Psoas muscle (tissue), 8 donors: ENCODE measurements at places on chromosomes 16 and 17. TPM values are rescaled to one million over a fixed set of nuclear protein-coding genes. Genes with fewer than 3 reads are reported as not detected.
A peak's percentile ranks its signal among the peaks of the same experiment; 100 is the strongest.

Gene ANKRD40CL
- not detected for total RNA-seq

Gene TOP2A
- total RNA-seq = 0.46 TPM

Gene NACA2
- not detected for total RNA-seq

Gene SLC5A11
- not detected for total RNA-seq

DNA sequence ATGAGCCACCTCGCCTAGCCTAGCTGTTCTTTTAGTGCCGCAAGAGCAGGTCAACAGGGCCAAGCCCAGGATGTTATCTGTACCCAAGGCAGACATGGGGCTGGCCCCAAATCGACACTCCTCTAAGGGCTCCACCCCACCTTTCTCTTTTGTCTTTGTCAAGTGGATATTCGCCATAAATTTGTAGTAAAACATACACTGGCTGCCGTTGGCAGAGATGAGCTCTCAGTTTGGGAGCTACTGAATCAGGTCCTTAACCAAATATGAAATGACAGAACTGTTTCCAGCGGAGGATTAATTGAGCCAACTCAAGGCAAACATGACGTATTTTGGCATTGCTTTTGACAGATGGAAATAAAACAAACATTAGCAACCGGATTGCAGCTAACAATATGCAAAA is 556.9 kb upstream of the CDH5 start:
- no peak overlapping the region for H3K27ac ChIP-seq
- no peaks in the 10 kb centered on the region for H3K4me1 ChIP-seq
- no peak for DNase-seq
- no peak overlapping the region for H3K4me3 ChIP-seq

DNA sequence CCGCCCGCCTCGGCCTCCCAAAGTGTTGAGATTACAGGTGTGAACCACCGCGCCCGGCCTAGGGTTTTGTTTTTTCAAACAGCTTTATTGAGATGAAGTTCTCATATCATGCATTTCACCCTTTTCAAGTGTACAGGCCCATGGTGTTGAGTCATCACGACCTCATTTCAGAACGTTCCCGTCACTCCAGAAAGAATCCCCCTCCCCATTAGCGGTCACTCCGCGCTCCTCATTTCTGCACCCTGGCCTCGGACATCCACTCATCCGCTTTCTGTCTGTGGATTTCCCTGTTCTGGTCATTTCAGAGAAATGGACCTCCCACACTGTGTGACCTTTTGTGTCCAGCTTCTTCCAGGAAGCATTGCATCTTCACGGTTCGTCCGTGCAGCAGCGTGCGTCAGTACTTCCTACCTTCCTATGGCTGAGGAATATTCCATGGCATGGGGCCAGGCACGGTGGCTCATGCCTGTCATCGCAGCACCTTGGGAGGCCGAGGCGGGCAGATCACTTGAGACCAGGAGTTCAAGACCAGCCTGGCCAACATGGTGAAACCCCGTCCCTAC is 135.2 kb upstream of the GSE1 start:
- H3K4me3 ChIP-seq = no peak overlapping the region
- no peak overlapping the region for H3K27ac ChIP-seq
- no peak for DNase-seq
- no peaks in the 10 kb centered on the region for H3K27me3 ChIP-seq

DNA sequence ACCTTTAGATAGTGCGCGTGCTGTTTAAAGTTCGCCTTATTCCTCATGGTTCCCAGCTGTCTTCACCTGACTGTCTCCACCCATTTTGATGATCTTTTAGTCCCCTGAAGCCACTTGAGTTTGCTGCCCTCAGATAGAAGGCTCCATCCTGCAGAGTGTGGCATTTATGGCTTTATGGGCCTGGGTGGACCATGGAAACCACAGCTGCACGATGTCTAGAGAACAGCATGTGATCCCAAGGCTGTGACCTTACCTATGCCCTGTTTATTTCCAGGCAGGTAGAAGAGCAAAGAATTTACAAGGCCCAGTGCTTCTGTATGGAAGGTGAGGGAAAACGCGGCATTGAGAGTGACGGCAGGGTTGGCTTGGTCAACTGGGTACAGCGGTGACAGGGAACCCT is 356.9 kb downstream of the SLC39A11 start:
- H3K36me3 ChIP-seq = no peaks in the 10 kb centered on the region
- no peak overlapping the region for H3K27ac ChIP-seq
- no peaks in the 10 kb centered on the region for H3K4me1 ChIP-seq

DNA sequence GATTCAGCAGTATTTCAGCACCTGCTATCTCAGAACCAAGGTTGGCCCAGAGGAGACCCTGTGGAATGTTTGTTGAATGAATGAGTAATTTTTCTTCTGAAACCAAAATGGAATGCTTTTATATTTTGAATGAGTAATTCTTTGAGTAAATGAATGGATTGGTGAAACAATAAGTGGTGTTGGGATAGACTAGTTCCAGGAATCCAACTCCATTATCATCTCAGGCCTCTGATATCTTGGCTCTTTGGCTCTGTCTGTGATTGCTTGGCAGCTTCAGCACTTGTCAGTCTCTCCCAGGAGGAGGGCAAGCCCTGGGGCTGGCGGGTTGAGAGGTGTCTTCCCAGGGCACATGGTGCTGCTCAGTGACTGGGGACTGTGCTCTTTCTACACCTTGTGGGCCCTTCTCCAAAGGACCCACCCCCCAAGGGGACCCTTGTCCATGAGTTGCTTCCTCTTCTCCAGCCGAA is 284.4 kb upstream of the FOXF1 start:
- no peaks in the 10 kb centered on the region for H3K36me3 ChIP-seq
- no peak overlapping the region for H3K4me3 ChIP-seq
- no peaks in the 10 kb centered on the region for H3K4me1 ChIP-seq
- no peak for DNase-seq
- H3K27ac ChIP-seq = no peak overlapping the region

DNA sequence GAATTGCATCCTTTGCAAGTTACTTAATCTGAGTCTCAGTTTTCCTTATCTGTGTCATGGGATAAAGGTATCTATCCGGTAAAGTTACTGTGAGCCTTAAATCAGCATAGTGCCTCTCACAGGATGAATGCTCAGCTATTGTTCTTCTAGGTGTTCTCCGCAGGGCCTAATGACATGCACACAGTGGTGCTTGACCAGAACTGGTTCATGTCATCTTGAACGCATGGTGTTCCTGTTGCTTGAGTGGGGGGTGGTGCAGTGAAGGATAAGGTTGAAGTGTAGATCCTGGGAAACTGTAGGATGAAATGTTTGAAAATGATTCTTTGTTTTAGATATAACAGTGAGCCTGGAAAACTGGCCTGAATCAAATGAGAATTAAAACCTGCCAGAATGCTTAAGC is 4.0 kb downstream of the KRT40 start:
- peaks cover 6% of the 10 kb centered on the region for H3K4me1 ChIP-seq
- DNase-seq = no peak
- H3K4me3 ChIP-seq = no peak overlapping the region
- peak overlapping the region; percentile 56 for H3K27ac ChIP-seq
- H3K27me3 ChIP-seq = no peaks in the 10 kb centered on the region

DNA sequence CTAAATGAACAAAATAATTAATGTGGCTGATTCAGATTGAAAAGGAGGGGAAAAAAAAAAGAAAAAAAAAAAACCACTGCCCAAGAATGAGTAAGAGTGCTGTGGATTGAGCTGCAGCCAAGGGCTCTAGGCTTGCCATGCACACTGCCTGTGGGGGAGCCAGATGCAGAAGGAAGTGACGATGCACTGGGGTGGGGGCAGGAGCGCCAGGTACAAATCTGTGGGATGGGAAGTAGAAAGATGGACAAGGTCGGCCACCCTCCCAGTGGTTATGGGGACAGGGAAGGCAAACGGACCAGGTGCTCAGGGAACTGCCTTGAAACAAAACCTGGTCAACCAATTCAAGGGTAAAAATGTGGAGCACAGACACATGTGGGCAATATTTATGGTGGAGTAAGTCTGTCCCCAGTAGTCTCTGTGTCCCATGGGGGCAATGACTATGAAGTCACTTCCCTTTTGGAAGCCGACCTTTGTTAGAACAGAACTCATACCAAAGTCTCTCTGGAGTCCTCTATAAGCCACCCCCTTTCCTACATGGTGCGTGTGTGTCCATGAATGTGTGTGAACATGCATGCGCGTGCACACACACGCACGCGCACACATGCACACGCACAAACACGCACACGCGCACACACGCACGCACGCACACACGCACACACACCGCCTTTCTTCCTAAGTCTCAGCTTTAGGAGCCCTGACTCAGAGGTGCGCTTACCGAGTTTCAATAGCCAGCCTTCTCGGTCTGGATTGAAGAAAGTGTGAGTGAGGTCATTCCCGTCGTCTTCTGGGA is 84.3 kb downstream of the CYTH1 start:
- no peaks in the 10 kb centered on the region for H3K27me3 ChIP-seq
- no peak for DNase-seq
- H3K27ac ChIP-seq = no peak overlapping the region
- peaks cover 99% of the 10 kb centered on the region for H3K36me3 ChIP-seq
- no peaks in the 10 kb centered on the region for H3K4me1 ChIP-seq

GRCh38 chr16:81703177-81704155 is 75.6 kb upstream of the PLCG2 start:
- no peak for DNase-seq
- H3K27me3 ChIP-seq = peaks cover 2% of the 10 kb centered on the region
- peaks cover 20% of the 10 kb centered on the region for H3K36me3 ChIP-seq
- H3K4me1 ChIP-seq = no peaks in the 10 kb centered on the region
- H3K4me3 ChIP-seq = no peak overlapping the region

- H3K27ac ChIP-seq = no peak overlapping the region
- no peaks in the 10 kb centered on the region for H3K4me1 ChIP-seq
- peak; percentile 63 for DNase-seq
Measured at GRCh38 chr17:81365148-81365600, 30.1 kb upstream of the BAHCC1 start.

GRCh38 chr17:73189417-73190099 is 3.3 kb upstream of the COG1 start:
- no peaks in the 10 kb centered on the region for H3K36me3 ChIP-seq
- no peak overlapping the region for H3K4me3 ChIP-seq
- H3K4me1 ChIP-seq = peaks cover 10% of the 10 kb centered on the region
- no peak for DNase-seq
- no peaks in the 10 kb centered on the region for H3K27me3 ChIP-seq
- H3K27ac ChIP-seq = no peak overlapping the region

DNA sequence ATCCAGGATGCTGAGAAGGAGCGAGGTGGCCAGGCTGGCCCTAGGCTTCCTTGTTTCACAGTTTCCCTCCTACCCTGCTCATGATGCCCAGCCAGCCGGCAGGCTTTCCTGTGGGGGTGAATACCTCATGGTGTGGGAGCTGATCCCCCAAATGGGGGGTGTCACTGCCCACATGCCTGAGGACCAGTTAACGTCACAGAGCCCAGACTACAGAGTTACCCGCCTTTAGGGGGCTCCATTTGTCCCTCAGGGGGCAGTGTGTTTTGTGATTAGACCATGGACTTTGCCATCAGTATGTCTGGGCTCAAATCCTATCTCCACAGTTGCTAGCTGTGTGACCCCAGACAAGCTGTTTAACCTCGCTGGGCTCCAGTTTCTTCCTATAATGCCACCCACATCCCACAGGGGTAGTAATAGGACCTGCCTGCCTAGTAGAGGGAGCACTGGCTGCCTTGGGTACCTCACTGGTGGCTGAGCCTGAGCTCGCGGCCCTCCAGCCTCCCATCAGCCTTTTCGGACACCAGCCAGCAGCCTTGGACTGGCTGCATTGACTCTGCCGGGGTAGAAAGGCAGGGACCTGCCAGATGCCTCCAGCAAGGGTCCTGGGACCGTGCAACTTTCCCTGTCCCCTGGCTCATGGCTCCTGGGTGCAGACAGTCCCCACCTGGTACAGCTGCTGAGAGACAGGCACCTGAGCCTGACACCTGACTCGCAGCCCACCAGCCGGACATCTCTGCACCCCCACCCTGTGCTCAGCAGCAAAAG is 87.5 kb upstream of the GSE1 start:
- H3K4me3 ChIP-seq = no peak overlapping the region
- H3K27ac ChIP-seq = no peak overlapping the region
- no peaks in the 10 kb centered on the region for H3K4me1 ChIP-seq
- H3K27me3 ChIP-seq = no peaks in the 10 kb centered on the region
- DNase-seq = no peak

DNA sequence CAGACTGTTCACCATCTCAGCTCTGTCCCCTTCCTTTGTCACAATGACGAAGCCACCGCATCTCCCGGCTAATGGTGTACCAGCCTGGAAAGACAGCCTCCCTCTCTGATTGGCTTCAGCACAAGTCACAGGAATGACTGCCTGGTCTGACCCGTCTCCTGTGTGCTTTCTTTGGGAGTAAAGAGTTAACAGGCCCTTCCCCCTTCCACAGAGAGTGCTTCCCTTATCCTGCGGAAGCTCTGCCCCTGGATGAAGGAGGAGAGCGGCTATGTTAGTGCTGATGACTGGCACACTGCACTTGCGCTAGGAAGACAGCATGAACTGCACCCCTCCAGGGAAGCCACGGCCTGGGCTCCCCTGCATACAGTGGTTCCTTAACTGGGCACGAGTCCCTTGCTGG is 11.3 kb downstream of the USB1 start:
- peaks cover 2% of the 10 kb centered on the region for H3K36me3 ChIP-seq
- no peaks in the 10 kb centered on the region for H3K4me1 ChIP-seq
- DNase-seq = peak; percentile 21
- H3K27me3 ChIP-seq = no peaks in the 10 kb centered on the region

DNA sequence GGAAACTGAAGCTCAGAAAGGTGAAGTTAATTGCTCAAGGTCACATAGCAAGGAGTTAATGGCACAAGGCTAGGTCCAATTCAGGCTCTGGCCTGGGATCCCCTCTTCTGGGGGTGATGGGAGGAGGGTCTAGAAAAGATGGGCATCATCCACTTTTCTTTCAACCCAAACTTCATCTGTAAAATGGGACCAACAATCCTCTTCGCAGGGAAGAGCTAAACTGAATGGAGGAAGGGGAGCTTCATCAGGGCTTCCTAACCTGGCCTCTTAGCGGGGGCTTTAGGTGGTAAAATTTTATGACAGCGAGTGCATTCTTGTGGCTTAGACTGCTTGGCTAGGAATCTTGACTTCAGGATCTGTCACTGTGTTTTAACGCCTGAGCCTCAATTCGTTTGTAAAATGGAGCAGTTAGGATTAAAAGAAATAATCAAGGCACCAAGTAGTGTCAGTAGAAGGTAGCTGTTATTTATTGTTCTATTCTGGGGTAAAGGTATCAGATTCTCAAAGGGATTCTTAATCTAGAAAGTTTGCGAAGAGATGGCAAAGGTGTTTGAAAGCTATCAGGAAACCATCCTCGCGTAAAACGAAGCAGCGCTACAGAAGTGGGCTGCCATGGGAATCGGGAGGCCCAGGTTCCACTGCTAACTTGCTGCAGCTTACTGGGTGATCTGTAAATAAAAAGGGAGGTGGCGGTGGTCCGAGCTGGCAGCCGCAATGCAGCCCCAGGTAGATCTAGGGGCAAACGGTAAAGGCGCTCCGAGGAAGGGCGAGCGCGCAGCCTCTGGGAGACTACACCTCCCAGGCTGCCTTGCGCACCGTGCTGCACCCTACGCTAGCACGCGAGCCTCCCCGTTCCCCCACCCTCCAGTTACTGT is 1.5 kb upstream of the SRCAP start:
- H3K4me1 ChIP-seq = peaks cover 17% of the 10 kb centered on the region
- peak overlapping the region; percentile 95 for H3K27ac ChIP-seq
- no peak for DNase-seq
- H3K36me3 ChIP-seq = no peaks in the 10 kb centered on the region
- H3K4me3 ChIP-seq = peak overlapping the region; percentile 98

- peaks cover 13% of the 10 kb centered on the region for H3K4me1 ChIP-seq
- peaks cover 8% of the 10 kb centered on the region for H3K27me3 ChIP-seq
- peak overlapping the region; percentile 36 for H3K27ac ChIP-seq
- peak; percentile 61 for DNase-seq
- no peaks in the 10 kb centered on the region for H3K36me3 ChIP-seq
Measured at GRCh38 chr17:45410144-45411091, 22.3 kb downstream of the ARHGAP27 start.
